ENCODE measurements at places on chromosomes 4 and X.

- no peak for DNase-seq
Observed at GRCh38 chr4:53688186-53688790, 97.0 kb upstream of the LNX1 start.

DNA sequence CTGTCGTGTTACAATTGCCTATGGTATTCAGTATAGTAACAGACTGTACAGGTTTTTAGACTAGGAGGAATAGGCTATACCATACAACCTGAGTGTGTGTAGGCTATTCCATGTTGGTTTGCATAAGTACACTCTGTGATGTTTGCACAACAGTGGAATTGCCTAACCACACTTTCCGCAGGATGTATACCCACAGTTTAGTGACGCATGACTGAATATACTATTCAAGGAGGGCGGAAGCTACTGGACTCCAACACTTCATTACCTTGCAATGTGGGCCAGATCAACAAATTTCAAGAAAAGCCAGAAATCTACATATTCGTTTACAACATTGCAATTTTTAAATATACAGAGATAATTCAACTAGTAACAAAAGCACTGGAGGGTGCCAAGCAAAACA, 317.2 kb downstream of the PDGFC start:
- no peak for DNase-seq

GRCh38 chr4:128793859-128794672, 15.4 kb upstream of the JADE1 start:
- no peak for DNase-seq

DNA sequence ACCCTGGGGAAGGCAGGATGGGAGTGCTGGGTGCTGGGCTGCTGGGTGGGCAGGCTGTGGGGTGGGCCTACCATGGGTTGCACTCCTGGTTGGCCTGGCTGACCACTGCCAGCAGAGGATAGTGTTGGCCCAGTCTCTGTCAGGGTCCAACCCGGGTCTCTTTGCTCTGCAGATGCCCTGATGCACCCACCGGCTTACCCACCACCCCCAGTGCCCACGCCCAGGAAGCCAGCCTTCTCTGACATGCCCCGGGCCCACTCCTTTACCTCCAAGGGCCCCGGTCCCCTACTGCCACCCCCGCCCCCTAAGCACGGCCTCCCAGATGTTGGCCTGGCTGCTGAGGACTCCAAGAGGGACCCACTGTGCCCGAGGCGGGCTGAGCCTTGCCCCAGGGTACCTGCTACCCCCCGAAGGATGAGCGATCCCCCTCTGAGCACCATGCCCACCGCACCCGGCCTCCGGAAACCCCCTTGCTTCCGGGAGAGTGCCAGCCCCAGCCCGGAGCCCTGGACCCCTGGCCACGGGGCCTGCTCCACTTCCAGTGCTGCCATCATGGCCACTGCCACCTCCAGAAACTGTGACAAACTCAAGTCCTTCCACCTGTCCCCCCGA, 14.2 kb upstream of the ADD1 start:
- no peak for DNase-seq

DNA sequence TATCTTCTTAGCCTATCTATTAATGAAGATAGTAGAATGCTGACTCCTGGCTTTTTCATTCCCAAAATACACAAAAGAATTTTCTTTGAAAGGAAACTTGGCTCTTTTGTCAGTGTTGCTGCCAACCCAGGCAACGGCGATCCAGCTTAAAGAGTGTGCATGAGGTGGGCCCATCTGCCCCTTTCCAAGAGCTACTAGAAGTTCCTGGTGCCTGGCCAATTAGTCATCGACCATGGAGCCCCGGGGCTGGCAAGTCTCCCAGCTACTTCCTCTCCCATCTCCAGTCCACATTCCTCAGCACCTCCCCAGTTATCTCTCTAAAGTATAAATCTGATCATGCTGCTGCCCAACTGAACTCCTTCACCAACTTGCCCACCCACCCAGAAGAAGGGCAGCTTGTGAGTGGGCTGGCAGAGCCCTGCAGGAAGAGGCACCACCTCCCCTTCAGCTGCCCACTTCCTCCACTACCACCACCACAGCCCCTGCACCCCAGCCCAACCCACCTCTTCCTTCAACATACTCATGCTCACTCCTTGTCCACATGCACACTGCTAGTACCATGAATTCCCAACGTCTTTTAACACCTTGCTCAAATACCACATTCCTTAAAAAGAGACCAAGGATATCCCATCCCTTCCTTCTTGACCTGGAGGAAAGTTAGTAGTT, 158.2 kb upstream of the MAP3K15 start:
- no peak for DNase-seq

GRCh38 chr4:135368831-135369230, 1167.2 kb upstream of the PABPC4L start:
- no peak for DNase-seq

- no peak for DNase-seq
Observed at GRCh38 chr4:4613641-4614286, 71.9 kb upstream of the STX18 start.

- DNase-seq: peak; percentile 3
Observed at GRCh38 chr4:149370785-149371420, 444.7 kb downstream of the IQCM start.

GRCh38 chr4:37244583-37245390, at the start of gene NWD2:
Gene NWD2 (plus strand): TSS chr4:37244743. CDS start chr4:37245068, 325 bp downstream.
- peak; percentile 51 for DNase-seq
